Mesendoderm (in vitro differentiated cells): ENCODE measurements at places on chromosomes 4 and X.

DNA sequence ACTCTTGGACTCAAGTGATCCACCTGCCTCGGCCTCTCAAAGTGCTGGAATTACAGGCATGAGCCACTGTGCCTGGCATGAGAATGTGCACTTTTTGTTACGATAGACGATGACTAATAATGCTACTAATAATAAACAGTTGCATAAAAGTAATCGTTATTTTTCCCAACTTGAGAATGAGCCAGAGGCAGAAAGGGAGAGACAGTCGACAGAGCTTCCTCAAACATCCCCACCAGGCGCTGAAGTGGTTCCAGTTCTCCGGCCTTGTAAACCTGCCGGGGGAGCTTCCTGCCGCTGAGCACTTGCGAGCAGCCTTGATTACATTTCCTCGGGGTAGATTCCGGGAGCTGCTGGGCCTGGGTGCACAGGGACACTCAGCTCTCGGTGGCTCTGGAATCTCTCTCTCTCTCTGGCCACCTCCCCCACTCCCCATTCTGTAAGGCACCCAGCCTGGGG is 8.9 kb upstream of the HTRA3 start:
- DNase-seq, result peak; percentile 78
- H3K4me3 ChIP-seq, result no peak overlapping the region
- H3K27me3 ChIP-seq, result no peaks in the 10 kb centered on the region
- no peaks in the 10 kb centered on the region for H3K36me3 ChIP-seq
- peak overlapping the region; percentile 22 for H3K27ac ChIP-seq

- H3K4me1 ChIP-seq, result no peaks in the 10 kb centered on the region
- H3K4me3 ChIP-seq, result no peak overlapping the region
- DNase-seq, result peak; percentile 55
- H3K27ac ChIP-seq, result no peak overlapping the region
These were observed 113.9 kb downstream of the CPZ start for GRCh38 chr4:8706216-8707044.

DNA sequence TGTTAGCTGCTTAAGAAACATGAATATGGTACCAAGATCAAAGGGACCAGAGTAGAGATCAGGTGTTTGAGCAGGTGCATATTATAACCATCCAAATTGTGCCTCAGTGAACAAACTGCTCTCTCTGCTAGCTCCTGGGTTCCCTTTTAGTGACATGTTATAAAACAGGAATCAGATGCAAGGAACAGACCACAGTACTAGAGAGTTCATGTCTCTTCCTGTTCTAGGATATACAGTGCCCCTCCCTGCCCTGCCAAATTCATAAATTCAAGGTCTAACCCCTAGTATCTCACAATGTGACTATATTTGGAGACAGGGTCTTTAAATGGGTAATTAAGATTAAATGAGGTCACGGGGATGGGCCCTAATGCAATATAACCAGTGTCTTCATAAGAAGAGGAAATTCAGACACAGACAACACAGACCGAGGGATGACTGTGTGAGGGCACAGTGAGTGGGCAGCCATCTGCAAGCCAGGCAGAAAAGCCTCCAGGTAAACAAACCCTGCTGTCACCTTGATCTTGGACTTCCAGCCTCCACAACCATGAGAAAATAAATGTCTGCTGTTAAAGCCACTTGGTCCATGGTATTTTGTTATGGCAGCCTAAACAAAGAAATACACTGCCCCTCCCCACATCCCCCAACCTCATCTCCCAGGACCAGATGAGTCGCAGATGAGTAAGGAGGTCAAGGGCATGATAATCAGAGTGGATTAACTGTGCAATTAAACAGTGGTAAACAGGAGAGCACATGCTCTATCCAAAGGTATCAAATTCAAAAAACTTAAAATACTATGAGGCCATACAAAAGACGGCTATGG is 82.5 kb downstream of the RBM47 start:
- H3K4me3 ChIP-seq, result no peak overlapping the region
- DNase-seq, result no peak
- H3K36me3 ChIP-seq, result peaks cover 1% of the 10 kb centered on the region
- H3K27ac ChIP-seq, result no peak overlapping the region
- H3K27me3 ChIP-seq, result no peaks in the 10 kb centered on the region
- H3K4me1 ChIP-seq, result no peaks in the 10 kb centered on the region

GRCh38 chr4:132328761-132329160 is 820.3 kb upstream of the PCDH10 start:
- no peaks in the 10 kb centered on the region for H3K4me1 ChIP-seq
- H3K4me3 ChIP-seq, result no peak overlapping the region
- DNase-seq, result no peak

DNA sequence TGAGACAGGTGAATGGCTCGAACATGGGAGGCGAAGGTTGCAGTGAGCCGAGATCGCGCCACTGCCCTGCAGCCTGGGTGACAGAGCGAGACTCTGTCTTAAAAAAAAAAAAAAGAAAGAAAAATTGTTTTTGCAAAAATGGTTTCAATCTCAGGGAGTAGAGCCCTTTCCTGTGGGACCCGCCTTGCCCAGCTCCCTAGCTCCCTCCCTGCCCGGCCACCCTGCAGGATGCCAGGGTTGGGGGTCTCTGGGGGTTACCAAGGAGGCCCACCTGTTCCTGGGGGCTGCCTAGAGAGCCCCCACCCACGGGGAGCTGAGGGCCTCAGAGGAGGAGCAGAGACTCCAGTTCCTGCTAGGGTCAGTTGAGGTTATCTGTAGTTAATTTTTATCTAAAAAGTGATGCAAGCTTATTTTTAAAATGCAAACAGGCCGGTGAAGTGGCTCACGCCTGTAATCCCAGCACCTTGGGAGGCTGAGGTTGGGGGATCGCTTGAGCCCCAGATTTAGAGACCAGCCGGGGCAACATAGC is 18.7 kb upstream of the PLCXD1 start:
- no peaks in the 10 kb centered on the region for H3K4me1 ChIP-seq
- no peak overlapping the region for H3K4me3 ChIP-seq
- DNase-seq, result no peak
- H3K27ac ChIP-seq, result peak overlapping the region; percentile 55
- H3K36me3 ChIP-seq, result no peaks in the 10 kb centered on the region
- no peaks in the 10 kb centered on the region for H3K27me3 ChIP-seq

DNA sequence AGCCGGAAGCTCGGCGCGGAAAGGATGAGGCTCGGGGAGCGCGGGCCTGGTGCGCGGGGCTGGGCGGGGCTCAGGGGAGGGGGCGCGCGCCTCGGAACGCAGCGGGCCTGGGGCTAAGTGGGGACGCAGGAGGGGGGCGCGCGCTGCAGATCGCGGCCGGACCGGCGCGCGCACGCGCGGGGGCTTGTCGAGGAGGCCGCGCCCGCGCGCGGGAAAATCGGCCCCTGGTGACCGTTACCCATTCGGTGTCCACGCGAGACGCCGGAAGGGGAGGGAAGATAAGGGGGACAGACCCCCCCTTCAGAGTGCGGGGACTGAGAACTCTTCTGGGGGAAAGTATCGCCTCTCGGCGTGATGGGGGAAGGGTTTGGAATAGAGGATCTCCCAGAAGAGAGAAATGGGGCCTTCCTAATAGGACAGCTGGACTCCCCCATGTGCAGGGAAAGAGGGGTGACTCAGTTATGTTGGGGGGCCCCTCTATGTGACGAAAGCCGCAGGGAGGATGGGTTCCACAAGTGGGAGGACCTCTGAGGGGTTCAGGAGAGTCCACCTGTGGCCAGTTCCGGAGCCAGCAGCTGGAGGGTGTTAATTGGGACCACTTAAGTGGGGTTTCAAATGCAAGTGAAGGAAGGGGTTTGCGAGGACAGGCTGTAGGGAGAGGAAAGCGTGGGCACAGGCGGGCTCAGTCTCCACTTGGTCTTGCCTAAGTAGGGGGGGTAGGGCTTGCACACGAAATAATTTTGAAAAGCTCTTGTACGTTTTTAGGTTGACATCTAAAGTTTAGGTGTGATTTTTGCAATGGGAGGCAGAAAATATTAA is 584 bp downstream of the SUV39H1 start:
- DNase-seq, result no peak
- H3K4me1 ChIP-seq, result no peaks in the 10 kb centered on the region
- no peaks in the 10 kb centered on the region for H3K36me3 ChIP-seq
- no peaks in the 10 kb centered on the region for H3K27me3 ChIP-seq
- H3K4me3 ChIP-seq, result peak overlapping the region; percentile 74
- H3K27ac ChIP-seq, result peak overlapping the region; percentile 73
